ENCODE measurements at places on chromosomes 1 and 21.

GRCh38 chr1:211713231-211713630 lies 37.8 kb upstream of the NEK2 start:
- no peak for DNase-seq

DNA sequence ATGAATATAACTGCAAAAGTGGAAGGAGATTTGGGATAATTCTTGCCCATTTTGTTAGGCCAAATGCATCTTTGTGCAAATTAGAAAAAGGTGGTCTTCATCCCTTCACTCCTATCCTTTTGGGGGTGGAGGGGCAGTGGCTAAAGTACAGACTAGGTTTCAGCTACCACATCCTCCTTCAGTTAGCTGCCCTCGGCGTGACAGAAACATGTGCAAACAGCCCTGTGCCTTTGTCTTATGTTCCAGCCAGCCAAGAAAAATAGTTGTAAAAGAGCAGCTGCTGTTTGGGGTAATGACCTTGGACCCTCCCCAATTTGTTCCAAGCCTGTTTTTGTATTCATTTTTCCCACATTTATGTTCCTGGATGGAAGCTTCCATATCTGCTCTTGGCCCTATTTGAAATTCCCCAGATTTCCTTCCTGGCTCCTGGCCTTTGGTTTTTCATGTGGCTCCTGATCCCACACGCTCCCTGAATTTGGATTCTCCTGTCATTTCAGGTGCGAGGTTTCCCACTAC lies 8.3 kb upstream of the LGALS8 start:
- no peak for DNase-seq

DNA sequence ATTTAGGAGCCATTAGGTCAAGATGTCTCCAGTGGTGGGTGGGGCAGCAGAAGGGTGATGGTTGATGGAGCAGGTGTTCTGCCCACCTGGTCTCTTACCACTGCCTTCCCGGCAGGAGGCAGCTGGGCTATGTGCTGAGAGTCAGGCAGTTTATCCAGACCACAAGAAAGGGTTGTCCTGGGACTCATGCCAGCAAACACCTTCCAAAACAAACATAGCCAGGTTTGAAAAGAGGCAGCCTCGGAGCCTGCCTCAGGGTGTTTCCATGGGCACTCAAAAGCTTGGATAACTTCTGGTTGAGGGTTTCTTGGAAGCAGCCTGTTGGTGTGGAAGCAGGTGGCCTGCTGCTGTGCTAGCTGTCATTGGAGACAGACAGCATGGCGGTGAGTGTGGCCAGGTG lies 187.2 kb downstream of the PCP4 start:
- DNase-seq: no peak

DNA sequence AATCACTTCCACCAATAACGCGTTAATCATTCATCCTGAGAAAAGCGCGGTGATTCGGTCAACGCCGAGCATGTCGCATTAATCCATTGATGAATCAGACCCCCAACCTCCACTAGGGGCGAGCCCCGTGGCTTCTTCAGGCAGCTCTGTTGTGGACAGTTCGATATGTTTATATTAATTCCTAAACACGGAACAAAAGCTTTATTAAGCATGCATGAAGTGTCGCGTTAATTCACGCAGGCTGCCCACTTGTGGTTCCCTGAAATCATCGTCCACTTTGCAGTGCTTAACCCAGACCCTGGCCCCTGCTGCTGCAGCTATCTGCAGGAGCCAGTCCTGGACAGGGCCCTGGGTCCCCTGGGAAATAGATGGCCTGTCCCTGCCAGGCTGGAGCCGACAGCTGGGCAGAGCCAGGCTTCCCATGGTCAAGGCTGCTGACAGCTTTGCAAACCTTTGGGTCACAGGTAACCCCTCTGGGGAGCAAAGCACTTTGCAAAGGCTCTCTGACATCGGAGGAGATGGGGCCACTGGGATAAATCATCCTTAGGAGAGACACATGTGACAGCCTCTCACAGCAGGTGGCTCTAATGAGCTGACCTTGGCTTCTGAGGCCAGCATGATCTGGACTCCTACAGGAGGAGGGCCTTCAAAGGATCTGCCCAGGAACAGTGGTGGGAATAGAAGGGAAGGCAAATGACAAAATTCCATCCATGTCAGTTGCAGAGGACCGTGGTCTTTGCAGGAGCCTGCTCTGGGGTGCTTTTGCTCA lies 137.0 kb upstream of the AJAP1 start:
- DNase-seq: no peak

DNA sequence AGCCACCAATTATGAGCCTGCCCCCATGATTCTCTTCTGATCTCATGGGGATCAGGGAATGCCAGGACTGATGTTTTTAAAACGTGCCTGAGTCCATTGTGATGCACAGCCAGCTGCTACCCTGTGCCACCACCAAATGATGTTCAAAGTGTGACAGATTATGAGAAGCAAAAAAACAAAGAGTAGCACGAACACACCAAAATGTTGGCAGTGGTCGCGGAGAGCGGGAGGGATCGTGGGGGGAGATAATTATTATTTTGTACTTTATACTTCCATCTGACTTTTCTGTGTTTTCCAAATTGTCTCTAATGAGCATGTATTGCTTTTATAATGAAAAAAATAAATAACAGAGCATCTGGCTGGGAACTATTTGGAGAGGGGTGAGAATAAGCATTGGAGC lies 50.5 kb downstream of the EPHB2 start:
- DNase-seq: no peak

DNA sequence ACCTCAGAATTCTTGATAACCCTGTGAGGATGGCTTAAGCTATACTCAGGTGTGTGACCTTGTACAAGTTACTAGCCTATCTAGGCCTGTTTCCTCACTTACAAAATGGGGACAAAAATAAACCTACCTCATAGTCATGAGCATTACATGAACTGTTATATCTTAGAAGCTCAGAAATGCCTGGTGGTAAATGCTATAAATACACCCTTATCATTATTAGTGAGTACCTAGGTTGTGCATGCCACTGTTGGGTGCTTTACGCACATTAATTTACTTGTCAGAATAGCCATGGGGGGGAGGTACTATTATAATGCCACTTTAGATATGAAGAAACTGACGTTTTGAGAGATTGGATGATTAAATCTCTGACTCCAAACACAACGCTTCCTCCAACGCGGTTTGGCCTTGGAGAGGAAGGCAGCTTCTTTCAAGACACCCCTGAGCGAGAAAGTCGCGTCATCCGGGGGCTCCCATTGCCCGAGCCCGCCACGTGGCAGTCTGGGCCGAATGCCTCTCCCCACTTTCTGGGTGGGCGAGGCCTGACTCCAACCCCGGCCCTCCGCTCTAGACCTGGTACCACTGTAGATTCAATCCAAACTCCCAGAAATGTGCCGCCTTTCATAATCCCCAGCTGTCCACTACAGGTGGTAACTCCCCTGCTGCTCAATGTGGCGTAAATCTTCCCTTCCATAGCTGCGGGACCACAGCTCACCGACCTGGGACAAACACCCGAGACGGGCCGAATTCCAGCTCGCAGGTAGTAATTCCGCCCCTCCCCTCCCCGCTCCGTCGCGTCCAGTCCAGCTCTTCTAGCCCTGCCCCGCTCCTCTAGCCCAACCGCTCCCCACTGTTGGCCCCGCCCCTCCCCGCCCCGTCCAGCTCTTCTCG lies 771 bp upstream of the RAD54L start:
- DNase-seq: peak; percentile 27

- no peak for DNase-seq
Observed at GRCh38 chr1:89755591-89755990, 65.2 kb upstream of the LRRC8D start.

DNA sequence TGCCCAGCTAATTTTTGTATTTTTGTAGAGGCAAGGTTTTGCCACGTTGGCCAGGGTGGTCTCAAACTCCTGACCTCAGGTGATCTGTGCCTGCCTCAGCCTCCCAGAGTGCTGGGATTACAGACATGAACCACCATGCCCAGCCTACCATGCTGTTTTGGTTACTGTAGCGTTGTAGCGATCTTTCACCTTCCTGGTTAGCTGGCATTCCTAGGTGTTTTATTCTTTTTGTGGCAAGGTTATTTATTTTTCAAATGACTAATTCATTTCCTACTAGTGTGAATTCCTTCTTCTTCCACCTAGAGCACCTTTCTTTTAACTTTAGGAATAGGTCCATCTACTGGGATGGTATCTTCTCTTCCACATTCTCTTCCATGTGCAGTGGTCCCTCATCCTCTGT lies 29.3 kb downstream of the TMEM200B start:
- DNase-seq: no peak

GRCh38 chr21:42142141-42142540 lies 71.0 kb downstream of the UMODL1 start:
- no peak for DNase-seq

- DNase-seq: no peak
Observed at GRCh38 chr1:111789666-111790316, 34.1 kb downstream of the DDX20 start.

DNA sequence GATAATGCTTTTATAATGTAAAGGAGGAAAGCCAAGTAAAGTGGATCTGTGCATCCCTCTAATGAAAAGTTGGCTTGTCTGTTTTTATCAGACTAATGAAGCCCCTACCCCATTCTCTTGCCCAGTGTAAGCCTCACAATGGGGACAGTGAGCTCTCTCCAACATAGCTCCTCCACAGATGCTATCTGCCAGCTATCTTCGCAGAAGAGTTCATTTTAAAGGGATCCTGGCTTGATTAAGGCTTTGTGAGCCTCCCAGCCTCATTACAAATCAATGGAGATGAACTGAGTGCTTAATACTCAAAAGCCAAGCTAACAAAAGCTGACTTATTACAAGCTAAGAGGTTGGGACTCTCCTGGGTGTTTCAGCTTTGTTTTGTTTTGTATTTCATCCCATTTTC lies 514.7 kb downstream of the NUF2 start:
- no peak for DNase-seq

GRCh38 chr1:199700551-199700950 lies 327.0 kb upstream of the NR5A2 start:
- no peak for DNase-seq

DNA sequence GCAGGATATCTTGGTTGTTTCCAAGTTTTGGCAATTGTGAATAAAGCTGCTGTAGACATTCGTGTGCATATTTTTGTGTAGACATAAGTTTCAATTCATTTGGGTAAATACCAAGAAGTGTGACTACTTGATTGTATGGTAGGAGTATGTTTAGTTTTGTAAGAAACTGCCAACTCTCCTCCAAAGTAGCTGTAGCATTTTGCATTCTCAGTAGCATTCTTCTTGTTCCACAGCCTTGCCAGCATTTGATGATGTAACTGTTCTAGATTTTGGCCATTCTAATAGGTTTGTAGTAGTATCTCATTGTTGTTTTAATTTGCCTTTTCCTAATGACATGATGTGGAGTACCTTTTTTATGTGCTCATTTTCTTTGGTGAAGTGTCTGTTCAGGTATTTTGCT lies 38.6 kb upstream of the PLA2G4A start:
- no peak for DNase-seq

DNA sequence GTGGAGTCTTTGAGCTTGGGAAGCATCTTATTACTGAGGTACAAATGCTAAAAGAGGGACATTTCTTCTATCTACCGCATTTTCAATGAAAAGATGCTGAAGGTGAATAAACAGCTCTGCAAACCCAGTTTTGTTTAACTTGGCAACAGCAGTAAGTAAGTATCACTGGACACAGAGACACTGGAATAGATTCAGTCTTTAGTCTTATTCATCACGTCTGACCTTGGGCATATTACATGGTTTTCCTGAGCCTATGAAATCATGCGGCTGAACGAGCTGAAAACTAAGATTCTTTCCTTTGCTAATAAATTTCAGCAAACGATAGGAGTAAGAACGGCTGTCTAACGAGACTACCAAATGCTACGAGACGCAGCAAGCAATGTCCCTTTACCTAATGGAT lies 207.4 kb downstream of the GABPA start:
- no peak for DNase-seq

GRCh38 chr1:22289307-22289995 lies 146.6 kb upstream of the WNT4 start:
- DNase-seq: no peak

GRCh38 chr1:18743233-18743632 lies 112.6 kb downstream of the PAX7 start:
- no peak for DNase-seq

- no peak for DNase-seq
Observed at GRCh38 chr1:10257851-10258250, 47.5 kb downstream of the KIF1B start.

DNA sequence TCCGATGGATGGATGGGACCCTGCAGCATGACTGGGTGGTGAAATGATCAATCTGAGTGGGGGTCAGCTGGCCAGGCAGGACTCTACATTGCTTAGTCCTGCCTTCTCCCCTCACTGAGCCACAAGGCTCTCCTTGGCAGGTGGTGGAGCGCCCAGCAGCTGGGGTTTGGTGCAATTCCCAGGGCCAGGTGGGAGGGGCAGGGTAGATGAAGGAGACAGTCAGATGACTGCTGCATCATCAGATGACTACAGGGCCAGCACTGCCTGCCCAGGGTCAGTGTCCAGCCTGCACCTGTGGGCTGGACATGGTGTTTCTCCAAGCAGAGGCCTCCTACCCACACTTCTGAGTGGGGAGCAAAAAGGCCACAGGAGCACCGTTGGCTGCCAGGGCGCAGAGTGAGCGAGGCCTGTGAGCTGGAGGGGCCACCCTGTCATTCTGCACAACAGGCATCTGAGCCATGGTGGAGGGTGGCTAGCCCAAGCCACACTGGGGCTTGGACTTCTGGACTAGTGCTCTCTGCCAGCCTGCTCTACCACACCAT lies 103.9 kb upstream of the EDN2 start:
- DNase-seq: no peak

GRCh38 chr1:46621930-46622329 lies 5.3 kb upstream of the MOB3C start:
- DNase-seq: no peak

All from CD4-positive, alpha-beta T cell treated with Interleukin-6 at 100 ng/mL for 8 hours (primary cell).